ENCODE measurements at places on chromosomes 7 and 10. TPM values are rescaled to one million over a fixed set of nuclear protein-coding genes. Genes with fewer than 3 reads are reported as not detected.

Gene WNT8B
- 0.92 TPM for polyA plus RNA-seq

Gene NKX2-3
- polyA plus RNA-seq: not detected

- no peak for DNase-seq
These were observed 162.3 kb downstream of the SVIL start for GRCh38 chr10:29472301-29473086.

DNA sequence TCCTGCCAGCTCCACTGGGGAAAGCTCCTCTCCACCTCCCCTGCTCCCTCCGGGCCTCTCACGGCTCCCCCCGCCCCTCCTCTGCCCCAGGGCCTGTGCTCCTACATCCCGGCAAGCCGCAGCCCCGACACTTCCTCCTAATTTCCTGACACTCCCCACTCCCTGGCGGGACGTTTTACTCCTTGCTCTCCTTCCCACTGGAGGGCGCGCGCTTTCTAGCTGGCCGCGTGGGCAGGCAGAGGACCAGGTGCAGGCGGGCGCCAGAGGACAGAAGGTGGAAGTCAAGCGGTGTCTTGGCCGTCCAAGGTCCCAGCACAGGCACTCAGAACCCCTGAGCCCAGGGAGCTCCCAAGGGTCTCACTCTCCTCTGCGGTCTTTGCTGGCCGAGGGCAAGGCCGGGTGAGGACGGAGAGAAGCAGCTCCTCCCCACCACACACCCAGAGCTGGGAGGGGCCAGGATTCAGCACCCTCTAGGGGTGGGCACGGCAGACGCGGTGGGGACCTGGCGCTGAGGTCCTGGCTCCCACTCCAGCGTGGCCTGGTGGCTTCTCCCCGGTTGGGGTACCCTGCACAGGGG, 19.1 kb downstream of the ADAM8 start:
- no peak for DNase-seq

DNA sequence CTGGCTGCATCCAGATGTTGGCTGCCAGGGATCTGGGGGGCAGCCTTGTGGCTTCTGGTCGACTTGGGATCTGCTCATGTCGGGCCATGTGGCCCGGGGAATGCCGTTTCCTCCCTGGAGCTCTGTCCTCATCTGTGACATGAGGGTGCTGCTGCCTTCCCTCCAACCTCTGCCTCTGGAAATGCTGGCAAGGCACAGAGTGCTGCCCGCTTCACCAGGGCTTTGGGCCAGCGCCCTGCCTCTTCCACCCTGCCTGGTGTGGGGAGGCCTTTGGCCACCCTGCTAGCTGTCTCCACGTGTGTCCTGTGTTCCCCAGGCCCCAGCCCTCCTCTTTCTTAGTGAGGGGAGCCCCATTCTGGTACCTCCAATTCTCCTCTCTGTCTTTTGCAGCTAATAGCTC, 5.8 kb upstream of the SMARCD3 start:
- no peak for DNase-seq

GRCh38 chr10:21172930-21173801, 276.1 kb upstream of the NEBL start:
- no peak for DNase-seq

DNA sequence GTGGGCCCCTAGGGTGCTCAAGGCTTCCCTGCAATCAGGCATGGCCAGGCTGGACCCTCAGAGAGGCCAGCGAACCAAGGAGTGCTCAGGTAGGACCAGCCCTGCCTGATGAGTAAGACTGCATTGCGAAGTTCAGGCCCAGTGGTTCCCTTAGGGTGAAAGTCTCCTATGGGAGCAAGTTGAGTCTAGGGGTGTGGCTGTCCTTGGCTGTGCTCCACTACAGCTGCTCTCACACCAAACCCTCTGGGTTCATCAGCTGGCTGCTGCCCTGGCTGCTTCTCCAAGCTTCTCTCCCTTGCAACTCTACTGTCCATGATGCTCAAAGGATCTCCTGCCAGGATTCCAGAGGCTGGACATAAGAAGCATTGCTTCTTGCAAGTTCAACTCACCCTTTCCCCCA, 18.7 kb downstream of the FAM25A start:
- DNase-seq: no peak

DNA sequence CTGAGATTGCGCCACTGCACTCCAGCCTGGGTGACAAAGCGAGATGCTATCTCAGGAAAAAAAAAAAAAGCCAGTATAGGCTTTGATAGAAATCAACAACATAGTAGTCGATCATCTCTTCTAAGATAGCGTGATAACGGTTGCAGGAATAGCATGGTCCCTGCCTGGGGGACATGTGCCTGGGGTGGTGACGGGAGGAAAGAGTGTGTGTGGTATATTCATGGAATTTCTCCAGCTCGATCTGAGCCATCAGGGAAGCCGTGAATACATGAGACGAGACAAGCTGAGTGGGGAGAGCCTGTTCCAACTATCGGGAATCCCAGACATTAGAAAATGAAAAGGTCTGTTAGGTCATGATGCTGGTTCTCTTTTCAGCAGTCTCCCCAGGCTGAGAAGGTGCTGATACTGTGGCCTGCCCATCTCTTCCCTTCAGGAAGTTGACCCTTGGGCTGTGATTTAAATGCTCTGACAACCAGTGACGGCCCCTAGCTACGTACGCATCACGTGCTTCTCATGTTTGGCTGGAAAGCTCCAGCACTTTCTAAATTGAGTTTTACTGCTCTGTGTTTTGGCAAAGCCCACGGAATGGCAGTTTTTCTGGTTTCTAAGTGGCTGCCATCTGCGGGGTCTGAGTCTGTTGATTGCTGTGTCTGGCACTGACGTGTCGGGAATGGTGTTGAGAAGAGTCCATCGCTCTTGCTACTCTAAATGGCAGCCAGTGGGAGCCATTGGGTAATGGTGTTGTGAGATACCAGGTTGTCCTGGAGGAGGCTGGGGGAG, 229.3 kb downstream of the CCDC3 start:
- no peak for DNase-seq
